ENCODE measurements at places on chromosomes 16 and 17.
A peak's percentile ranks its signal among the peaks of the same experiment; 100 is the strongest.

DNA sequence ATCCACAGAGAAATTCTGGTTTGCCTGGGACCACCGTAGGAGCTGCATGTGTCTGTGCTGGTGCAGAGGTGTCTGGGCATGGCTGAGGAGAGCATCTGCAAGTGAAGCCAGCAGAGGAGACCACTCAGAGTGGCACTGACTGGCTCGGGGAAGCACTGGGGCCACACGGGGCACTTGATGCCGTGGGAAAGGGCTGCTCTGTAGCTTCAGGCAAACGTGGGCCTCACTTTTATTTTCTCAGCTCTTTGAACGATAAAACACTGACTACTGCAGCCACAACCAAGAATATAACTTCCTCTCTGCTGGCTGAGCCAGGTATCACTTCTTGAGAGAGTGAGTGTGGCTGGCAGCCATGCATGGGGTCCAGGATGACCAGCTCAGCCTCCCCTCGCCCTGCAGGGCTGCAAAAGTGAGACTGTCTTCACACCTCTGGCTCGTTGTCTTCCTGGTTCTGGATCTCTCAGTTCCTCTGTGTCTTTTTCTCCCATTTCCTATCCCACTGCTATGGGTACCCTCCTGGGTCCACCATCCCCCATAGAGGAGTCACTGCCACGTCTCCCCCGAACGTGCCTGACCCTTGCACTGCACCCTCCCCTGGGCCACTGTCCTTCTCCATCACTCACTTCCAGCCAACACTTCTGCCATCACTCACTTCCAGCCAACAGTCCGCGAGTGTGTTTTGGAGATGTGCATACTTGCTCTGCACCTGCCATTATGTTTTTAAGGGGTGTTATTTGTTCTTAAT lies 201.4 kb upstream of the CHMP6 start:
- DNase-seq = no peak

DNA sequence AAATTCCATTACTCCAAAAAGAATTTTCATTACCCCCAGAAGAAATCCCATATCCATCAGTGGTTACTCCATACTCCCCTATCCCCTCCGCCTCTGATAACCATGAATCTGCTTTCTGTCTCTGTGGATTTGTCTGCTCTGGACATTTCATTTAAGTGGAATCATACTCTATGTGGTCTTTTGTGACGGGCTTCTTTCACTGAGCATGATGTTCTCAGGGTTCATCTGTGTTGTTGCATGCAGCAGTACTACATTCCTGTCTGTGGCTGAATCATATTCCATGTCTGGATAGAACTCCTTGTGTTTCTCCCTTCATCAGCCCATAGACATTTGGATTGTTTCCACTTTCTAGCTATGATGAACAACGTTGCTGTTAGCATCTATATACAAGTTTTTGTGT lies 59.5 kb upstream of the IRX3 start:
- DNase-seq = no peak

DNA sequence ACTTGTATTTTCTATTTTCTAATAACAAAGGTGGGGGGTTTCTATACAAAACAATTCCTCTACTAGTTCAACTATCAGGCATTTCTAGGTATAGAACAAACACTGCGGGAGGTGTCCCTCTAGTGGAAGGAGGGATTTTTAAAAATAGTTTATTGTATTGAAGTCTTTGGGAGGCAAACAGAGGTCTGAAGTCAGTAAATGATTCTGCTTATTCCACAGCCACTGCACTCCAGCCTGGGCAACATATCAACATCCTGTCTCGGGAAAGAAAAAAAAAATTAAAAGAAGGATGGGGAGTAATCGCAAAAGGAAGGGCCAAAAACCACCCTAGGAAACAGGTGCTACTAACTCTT lies 648 bp upstream of the ERCC4 start:
- DNase-seq = peak; percentile 44

GRCh38 chr16:84973776-84974523 lies 37.4 kb downstream of the ZDHHC7 start:
- DNase-seq = no peak

DNA sequence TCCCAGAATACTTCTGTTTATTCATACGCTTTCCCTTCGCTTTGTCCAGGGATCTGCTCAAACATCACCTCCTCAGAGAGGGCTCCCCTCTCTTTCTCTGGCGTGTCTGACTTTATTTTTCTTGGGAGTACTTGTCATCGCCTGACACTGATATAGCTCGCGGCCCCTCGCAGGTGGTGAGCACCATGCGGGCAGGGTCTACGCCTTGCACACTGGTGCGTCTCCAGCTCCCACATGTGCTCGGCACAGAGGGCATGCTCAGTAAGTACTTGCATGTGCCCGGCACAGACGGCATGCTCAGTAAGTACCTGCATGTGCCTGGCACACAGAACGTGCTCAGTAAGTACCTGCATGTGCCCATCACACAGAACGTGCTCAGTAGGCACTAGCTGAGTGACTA lies 57.5 kb downstream of the IRF8 start:
- no peak for DNase-seq

GRCh38 chr17:2423271-2423670 lies 22.4 kb upstream of the MNT start:
- DNase-seq = no peak

DNA sequence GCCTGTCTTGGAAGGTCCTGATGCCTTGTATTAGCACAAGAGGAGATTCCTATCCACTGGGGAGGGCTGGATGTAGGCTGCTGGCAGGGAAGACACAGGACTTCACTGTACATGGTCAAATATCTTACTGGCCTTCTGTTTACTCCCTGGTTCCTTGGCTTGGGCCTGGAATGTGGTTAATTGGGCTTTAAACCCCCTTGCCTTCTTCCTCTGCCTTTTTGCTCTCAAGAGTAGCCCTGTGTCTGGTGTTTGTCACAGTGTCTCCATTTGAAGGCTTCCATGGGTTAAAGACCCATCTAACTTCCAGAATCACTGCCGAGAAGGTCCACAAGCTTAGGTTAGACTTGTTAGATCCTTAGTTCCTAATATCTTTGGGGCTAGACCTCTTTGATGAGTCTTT lies 7.1 kb upstream of the CHCT1 start:
- DNase-seq = no peak

DNA sequence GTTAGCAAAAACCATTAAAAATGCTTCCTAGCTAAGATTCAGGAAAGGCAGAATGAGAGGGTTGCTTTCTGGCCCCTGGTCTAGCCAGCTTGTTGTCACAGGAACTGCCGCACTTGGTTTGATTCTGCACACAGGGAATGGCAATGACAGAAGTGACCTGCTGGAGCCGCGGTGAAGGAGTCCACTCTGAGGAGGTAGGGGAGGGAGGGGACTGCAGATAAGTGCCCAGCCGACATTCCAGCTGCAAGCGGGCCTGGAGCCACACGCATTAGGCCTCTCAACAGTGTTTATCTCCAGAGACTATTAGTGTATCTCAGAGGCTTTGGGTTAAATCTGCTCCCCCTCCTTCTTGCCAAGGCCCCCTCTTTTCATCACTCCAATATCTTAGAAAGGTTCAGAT lies 38.6 kb downstream of the CDRT15 start:
- no peak for DNase-seq

- no peak for DNase-seq
These were observed 44.2 kb upstream of the MTSS2 start for GRCh38 chr16:70730031-70730430.

DNA sequence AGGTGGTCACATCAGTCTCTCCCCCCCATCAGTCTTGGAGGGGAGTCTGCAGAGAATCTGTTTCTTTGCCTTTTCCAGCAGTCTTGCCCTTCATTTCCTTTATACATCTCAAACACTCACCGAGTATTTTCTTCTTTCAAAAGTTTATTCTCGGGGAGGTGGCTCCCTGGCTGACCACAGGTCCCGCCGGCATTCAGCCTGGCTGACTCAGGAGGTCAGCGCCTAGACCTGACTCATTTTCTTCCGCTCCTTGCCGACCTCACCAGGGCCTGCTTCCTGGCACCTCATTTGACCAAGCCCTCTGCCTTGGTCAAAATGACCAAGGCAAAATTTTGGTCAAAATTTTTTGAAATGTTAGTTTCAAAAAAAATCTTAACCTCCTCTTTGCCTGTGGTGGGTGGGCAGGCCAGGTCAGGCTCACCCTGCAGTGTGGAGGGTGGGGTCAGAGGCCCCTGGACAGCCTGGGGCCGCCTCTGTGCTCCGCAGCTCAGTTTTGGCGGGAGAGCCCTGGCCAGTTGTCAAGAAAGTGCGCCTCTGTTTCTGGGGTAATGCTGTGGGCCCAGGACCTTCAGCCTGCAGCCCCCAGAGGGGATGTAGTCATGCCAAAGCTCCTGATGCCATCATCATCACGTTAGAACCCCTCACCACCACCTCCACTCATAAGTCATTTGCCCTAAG lies 165.6 kb downstream of the SPECC1 start:
- DNase-seq = no peak

DNA sequence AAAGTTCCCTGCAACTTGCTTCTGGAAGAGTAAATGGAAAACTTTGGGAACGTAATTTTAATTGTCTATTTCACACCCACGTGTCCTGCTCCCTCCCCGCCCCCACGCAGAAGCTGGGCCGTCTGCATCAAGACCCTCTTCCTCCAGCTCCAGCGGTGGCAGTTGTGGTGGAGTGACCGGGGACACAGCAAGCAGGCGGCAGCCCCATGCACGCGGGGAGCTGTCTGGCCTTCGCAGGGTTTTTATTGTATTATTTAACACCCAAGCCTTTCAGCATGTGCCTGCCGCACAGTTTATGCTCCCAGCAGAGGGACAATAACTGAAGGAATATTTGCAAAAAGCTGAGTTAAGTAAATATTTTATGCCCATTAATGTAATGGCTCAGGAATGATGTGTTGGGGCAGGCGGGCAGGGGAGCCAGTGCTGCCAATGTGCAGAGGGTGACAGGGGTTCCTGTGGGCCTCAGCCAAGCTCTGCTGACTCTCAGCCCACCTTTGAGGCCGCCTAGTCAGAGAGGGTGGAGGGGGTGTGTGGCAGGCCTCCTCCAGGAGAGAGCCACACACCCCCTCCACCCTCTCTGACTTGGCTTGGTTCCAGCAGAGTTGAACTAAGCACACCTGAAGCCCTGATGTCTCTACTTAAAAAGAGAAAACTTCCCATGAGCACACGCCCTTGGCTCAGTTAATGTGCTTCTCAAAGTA lies 32.4 kb upstream of the ENPP7 start:
- DNase-seq = no peak

- DNase-seq = peak; percentile 96
These were observed 14.4 kb upstream of the FAAP100 start for GRCh38 chr17:81566461-81567126.

- DNase-seq = no peak
These were observed 51.4 kb upstream of the STAC2 start for GRCh38 chr17:39277110-39277509.

GRCh38 chr17:31880311-31880710 lies 21.2 kb downstream of the UTP6 start:
- DNase-seq = no peak

DNA sequence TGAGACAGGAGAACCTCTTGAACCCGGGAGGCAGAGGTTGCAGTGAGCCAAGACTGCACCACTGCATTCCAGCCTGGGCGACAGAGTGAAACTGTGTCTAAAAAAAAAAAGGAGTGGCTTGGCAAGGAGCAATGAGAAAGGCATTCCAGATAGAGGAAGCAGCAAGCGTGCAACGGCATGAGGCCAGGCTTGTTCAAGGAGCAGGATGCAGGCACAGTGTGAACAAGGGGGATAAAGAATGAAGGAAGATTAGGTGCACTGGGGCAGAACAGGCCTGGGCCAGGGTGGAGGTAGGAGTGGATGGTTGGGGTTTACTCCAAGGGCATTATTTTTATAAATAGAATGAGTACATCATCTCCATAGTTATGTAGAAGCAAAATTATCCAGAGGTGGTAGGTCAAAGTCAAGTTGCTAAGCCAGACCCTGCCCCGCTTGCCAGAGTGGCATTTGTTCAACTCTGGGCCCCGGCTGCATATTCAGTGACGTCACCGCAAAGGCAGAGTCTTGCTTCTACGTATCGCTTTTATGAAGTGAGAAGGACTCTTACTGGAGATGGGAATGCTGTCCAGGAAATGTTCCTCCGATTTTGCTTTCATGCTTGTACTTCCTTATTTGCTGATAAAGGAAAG lies 100.2 kb downstream of the KATNIP start:
- no peak for DNase-seq

- no peak for DNase-seq
These were observed 31.6 kb downstream of the MYH10 start for GRCh38 chr17:8598913-8599312.

DNA sequence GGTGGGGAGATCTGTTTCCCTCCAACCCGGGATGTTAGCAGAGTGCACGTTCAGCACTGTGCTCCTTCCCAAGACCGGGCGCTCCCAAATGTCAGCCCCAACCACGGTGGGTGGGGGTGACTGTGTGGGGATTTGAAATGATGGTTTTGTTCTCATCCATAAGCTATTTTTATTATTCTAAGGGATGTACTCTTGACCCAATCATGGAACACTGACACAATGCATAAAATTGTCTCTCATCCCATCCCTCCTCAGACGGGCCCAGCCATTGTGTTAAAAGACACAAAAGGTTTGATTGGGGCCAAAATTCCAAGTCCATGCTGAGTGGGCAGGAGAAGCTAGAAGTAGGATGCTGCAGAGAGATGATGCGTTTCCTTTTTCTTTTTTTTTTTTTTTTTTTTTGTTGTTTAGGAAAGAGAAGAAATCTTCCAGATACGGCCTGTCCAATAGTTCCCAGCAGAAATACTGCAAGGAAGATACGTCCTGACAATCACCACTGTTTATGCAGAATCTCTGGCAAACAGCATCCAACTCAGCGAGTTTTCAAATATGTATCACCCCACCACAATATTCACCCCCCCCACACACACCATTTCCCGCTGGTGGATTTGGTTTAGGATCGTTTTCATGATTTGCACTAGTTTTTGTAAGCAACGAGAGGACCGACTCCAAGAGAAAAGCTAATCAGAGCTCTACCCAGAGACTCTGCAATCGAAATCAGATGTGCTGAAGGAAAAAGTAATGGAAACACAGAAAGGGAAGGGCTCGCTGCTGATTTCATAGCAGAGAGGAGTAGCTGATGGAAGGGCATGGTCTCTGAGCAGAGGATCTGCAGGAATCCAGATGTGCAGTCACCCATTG lies 163.5 kb upstream of the DYNLRB2 start:
- no peak for DNase-seq

- DNase-seq = no peak
These were observed 256.1 kb upstream of the SALL1 start for GRCh38 chr16:51407199-51407598.

DNA sequence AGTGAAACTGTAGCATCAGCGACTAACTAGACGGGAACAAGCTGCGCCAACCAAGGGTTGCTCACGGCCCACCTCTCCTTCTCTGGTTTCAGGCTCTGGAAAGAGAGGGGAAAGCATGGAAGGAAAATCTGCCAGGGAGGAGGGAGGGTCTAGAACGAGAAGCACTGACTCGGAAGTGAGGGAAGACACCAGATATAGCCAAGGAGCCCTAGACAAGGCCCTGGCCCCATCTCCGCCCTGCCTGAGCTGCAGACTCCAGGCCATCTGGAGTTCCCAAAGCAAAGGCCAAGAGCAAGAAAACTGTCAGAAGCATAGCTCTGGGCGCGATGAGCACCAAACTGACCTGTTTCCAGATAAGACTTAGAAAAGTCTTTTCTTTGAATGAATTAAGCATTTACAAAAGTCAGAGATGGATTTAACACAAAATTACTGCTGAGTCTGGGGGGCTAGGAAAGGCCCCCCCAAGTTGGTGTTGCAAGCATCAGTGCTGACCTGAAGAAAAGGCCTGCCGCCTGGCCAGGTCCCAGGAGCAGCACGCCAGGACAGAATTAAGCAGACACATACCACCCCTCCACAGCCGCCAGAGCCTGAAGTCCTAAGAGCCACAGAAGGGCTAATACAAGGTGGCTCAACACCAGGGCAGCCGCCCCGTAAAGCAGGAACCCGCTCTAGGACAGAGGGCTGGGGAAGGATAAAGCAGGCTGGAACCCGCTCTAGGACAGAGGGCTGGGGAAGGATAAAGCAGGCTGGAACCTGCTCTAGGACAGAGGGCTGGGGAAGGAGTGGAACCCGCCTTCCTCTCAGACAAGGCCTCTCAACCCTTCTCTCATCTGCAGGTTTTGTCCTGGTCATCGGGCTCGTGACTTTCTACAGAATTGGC lies 20.7 kb downstream of the TMEM204 start:
- DNase-seq = no peak

All from SHP77 (cell line).